NCI-H1930 (cell line): ENCODE measurements at places on chromosomes 6 and 20.

DNA sequence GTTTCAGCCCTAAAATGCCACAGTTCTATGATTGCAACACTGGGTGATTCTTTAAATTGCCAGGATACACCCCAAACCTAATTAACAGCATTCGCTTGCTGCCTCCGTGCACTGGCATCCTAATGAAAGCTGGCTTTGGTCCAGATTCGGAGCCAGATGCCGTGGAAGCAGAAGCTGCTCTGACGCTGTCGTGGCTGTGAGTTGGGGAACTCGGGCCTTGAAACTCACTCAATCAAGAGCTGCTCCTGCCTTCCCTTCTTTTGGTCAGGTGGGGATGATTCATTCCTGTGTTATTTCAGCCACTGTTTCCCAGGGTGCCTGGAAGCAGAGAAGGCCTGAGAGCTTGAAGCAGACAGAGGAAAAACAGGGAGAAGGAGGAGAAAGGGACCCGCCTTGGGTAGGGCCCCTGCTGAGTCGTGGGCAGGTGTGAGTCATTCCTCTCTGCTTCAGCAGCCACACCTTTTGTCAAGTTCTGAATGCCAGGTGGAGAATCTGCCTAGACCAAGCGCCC lies 36.2 kb upstream of the DSP start:
- DNase-seq: no peak

DNA sequence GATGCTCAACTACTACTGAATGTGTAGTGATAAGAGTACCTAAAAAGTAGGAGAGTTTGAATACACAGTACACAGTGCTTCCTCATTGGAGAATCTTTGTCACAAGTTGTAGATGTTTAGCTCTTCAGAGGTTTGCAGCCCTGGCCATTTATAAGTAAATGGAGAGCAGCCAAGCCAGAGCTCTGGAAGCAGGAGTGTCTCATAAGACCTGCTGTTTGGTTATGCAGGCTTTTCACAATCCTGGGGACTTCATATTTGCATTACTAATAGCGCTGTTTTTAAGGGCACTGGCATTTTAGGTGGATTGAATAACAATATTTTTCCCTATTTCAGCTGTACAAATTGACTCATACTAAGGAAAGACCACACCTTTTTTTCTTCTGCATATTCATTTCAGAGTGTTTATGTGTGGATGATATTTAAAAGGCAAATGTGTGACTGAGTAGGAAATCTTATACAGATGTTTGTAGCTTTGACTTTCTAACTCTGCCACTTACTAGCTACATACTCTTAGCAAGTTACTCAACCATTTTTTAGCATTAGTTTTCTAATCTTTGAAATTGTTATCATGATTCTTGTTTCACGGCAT lies 730.5 kb upstream of the MAP3K7 start:
- no peak for DNase-seq

- DNase-seq: no peak
These were observed 84.1 kb downstream of the ZFAND3 start for GRCh38 chr6:37903351-37904340.

DNA sequence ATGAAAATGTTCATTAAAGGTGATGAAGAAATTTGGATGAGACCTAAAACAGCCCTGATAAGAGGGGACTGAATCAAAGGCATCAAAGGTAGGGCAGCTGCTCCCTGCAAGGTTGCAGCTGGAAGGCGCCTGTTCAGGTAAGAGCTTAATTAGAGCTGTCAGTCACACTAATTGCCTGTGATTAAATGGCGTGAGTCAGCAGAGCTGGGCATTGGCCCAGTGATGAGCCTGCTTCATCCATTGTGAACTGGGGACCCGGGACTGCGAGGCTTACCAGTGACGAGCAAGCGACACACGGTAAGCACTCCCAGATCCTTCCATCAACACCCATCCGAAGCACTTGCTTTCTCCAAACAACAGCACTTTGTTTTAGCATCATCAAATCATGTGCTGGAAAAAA lies 621.5 kb upstream of the CDH4 start:
- DNase-seq: peak; percentile 93

- no peak for DNase-seq
These were observed 431.8 kb upstream of the MAN1A1 start for GRCh38 chr6:119781365-119781764.

GRCh38 chr6:32393665-32394420 lies 13.1 kb downstream of the BTNL2 start:
- no peak for DNase-seq

- DNase-seq: no peak
These were observed 20.7 kb upstream of the DCDC2 start for GRCh38 chr6:24378473-24379097.

DNA sequence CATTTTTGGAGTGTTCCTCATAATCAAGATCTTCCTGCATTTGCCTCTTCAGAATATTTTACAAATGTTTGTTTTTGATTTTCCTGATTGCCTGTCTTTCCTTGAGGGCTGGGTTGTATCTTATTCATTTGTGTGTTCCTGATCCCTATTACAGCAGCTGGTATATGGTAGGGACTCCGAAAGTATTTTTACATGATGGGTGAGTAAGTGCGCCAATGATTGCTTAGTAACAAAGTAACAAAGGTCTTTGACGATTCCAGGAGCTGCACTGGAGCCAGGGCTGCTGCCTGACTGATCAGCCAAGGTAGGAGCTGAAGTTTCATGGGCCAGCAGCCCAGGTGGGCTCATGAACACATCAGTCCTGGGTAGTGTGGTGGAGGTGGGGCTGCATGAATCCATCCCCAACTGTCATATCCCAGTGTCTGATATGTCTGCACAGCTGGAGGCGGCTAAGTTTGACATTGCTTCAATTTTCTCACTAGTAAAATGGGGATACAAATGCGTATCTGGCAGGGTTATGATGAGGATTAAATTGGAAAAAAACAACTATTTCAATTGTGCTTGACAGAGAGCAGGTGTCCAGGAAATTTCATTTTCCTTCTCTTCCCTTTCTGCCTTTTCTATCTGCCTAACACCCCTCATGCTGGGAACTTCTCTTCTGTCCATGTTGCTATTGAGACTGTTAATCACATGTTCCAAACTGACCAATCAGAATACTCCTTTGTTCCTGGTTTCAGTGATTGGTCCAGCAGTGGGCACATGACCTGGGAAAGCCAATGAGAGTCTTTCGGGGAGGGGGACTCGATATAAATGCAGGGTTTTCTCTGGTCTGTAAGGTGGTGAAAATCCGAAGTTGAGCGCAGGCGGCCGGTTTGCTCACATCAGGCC lies 90.7 kb downstream of the CDH26 start:
- DNase-seq: no peak

GRCh38 chr20:2385026-2385425 lies 4.3 kb downstream of the TGM6 start:
- DNase-seq: no peak

- no peak for DNase-seq
These were observed 24.3 kb upstream of the DLGAP4 start for GRCh38 chr20:36281785-36282380.

GRCh38 chr6:151141685-151142084 lies 98.1 kb upstream of the AKAP12 start:
- DNase-seq: no peak

- no peak for DNase-seq
These were observed 92.9 kb downstream of the SAMD3 start for GRCh38 chr6:130129762-130130246.

DNA sequence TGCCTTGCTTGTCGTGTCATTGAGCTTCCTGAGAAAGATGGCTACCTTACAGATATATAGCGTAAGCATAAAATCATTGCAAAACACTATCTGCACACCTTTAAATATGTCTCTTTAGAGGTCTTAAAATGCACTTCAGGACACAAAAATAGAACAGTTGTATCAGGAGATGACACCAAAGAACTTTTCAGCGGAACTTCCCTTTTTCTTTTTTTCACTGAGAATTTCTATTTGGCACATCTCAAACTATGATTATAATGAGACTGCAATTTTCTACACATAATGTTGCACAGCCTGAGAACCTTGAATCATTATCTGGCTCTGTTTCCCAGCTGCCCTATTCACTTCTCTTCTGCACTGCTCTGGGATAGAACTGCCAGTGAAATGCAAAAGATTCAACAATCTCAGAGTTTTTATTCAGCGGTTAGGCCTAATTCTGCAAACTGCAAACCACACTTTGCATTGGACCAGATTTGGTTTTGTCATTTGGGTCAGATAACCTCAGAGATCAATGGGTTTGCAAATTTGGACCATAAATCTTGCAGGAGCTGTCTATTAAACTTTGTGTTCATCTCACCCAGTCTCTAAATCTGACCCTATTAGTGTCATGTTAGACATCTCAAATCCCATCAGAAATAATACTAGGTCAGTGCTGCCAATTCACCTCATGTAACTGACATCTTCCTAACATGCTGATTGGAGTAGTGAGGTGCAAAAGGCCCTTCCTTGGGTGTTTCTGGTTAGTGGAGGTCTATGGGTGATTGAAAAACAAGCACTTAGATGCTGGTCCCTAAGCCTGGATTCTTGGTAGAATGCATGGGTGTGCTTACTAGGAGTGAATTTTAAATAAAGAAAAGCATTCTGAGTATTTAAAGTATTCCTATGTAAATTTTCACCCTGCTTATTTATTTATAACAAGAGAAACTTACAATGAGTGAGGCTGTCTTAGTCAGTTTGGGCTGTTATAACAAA lies 382.7 kb downstream of the UTRN start:
- no peak for DNase-seq

DNA sequence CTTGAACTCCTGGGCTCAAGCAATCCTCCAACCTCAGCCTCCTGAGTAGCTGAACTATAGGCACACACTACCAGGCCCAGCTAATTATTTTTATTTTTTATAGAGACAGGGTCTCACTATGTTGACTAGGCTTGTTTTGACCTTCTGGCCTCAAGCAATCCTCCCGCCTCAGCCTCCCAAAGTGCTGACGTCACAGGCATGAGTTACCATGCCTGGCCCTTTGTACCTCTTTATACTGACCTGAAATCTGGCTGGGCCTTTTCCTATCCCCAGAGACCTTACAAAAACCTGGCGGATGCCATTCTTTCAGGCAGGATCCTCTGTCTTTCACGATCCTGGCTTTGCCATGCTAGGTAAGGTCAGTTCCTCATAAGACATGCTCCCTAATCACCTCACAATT lies 11.5 kb downstream of the WFDC3 start:
- no peak for DNase-seq

- no peak for DNase-seq
These were observed 368.3 kb upstream of the SASH1 start for GRCh38 chr6:147974376-147974775.

DNA sequence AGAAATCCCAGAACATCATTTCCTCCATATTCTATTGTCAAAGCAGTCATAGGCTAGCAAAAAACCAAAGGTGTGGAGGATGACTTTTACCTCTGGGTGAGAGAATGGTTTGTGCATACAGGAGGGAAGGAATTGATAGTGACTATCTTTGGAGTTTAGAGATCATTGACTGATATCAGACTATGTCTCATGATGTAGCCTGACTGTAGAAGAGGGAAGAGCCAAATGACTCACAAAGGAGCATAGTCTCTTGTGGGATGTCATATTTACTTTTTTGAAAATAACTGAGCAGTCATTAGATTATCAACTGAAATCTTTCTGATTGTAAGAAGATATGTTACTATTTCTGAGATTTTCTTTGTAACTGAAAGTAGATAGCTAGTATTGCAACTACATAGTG lies 158.5 kb downstream of the FLRT3 start:
- no peak for DNase-seq

DNA sequence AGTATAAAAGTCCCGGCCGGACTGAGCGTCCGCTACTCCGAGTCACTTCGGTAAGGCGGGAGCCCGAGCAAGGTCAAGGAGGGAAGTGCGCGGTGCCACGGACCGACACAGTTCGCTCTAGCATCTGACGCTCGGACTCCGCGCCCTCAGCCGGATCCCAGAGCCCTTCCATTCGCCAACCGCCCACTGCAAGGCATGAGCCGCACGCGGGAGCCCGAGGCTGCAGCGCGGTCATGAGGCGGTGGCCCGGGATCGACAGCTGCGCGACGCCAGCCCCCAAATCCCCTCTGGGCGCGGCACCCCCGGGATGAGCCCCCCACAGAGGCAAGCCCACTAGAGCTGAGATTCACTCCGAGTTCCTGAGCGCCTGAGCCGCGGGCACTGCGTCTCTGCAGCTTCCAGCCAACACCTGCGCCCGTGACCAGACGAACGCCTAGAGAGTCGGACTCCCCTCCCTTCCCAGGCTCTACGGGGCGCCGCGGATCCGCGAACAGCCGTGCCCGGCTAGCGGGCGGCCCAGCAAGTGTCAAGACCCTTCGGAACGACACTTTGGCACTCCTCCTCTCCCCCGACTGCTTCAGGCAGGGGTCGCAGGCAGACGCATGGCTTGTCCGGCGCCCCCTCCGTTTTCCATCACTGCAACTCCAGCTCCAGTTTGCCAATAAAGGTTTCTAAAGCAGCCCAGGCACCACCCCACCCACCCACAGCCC lies 725 bp upstream of the ISM1 start:
- DNase-seq: peak; percentile 43

DNA sequence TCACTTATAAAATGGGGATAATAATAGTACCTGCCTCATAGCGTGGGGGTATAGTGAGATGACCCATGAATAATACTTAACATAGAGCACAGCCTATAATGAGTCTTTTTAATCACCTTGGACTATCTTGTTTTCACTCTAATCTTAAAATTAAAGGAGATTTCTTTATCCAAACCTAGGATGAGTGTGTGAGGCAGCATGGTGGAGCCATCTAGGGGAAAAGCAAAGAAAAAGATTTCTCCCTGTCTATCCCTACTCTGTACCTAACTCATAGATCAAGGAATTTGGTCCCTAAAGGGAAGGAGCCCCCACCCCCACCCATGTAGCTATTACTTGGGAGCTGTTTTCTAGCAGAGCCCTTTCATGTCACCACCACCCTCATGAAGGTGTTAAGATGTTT lies 45.2 kb upstream of the PAK5 start:
- DNase-seq: no peak

DNA sequence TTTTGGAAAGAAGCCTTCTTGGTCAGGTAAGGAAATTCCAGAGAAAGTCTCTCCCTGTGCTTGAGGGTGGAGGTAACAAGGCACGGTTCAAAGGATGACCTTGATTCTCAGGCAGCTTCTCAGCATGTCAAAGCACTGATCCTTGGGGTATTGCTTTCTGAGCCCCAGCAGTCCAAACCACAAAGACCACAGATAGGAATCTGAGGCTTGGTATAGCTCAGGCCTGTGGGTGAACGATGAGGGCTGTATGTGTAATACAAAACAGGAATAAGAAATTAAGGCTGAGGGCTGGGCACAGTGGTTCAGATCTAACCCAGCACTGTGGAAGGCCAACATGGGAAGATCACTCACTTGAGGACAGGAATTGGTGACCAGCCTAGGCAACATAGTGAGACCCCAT lies 70.2 kb upstream of the SLC22A1 start:
- DNase-seq: no peak

GRCh38 chr6:147384029-147384428 lies 124.5 kb upstream of the SAMD5 start:
- no peak for DNase-seq

- peak; percentile 26 for DNase-seq
These were observed 327.2 kb downstream of the CBLN4 start for GRCh38 chr20:55678126-55678525.
